ENCODE measurements at places on chromosomes 12 and 14.

- no peak for DNase-seq
These were observed 251.0 kb downstream of the FBXL14 start for GRCh38 chr12:1343422-1343821.

- DNase-seq, result no peak
These were observed at the start of gene OAS2 for GRCh38 chr12:112978163-112979040. OAS2 (plus strand) TSS chr12:112978519; CDS start chr12:112978609, 90 bp downstream.

- DNase-seq, result no peak
These were observed 5.3 kb downstream of the FKBP4 start for GRCh38 chr12:2800046-2800570.

DNA sequence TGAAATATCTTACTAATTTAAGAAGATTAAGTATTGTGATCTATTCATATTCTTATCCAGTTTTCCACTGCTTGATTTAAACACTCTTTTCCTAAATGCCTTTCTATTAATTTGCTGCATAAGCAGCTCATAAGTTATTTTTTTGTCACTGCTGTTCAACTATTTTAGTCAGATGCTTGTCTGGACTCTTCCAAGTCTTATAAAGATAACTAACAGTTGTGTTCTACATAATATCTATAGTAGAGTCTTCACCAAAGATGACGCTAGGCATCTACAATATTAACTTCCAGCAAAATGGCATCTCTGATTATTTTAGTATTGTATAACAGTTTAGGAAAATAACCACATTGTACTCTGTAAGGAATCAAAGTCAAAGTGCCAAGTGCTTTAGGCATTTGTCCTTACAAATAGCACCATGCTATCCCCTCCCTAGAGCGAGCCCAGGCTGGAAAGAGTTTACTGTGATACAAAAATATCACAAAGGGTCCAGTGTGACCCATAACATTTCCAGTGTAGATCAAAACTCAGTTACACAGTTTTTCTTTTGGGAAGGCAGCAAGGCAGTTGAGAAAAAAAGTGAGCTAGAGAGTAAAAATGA, 98.2 kb downstream of the DENND5B start:
- DNase-seq, result no peak

- no peak for DNase-seq
These were observed 2.4 kb downstream of the FGFR1OP2 start for GRCh38 chr12:26940516-26941214.

DNA sequence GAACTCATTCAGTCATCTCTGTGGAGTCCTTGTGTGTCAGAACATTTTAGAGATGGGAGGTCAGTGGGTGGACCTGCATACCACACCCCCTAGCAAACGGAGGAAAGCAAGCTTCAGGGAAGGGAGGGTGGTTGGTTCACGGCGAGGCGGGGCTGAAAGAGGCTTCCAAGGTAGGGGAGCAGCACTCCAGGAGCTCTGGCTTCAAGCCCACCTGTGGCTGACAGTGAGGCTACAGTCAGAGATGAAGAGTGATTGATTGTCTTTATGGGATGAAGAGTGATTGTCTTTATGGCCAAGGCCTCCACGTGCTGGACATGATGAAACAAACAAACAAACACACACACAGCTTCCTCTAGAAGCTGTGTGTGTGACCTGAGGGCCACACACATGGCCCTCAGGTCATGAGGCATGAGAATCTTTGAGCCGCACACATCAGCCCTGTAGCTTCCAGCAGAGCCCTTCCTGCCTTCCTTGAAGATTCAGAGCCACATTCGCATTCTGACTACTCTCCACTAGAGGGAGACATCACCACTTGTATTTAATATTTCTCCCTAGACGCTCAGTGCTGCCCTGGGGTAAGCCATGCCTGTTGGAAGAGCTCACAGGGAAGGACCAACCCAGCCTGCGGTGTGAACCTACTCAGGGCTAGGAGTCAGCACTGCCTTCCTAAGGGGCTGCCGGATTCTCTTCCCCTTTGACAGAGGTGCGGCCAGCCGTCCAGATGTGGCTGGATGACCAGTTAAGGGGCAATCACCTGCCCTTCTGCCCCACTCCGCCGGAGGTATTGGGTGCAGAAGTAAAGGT, 54.4 kb upstream of the KCNA1 start:
- peak; percentile 86 for DNase-seq

- DNase-seq, result no peak
These were observed 33.4 kb upstream of the DDHD1 start for GRCh38 chr14:53186532-53186931.

All from NCI-H526 (cell line).